Mammary epithelial cell (primary cell): ENCODE measurements at places on chromosomes 2 and 18. TPM values are rescaled to one million over a fixed set of nuclear protein-coding genes. Genes with fewer than 3 reads are reported as not detected.

Gene SPATA3
- total RNA-seq = not detected in 2 replicates

Gene GALNT5
- total RNA-seq = 17.1 and 33.7 TPM in 2 replicates

GRCh38 chr2:163528640-163529217, 207.1 kb downstream of the FIGN start:
- DNase-seq = no peak

DNA sequence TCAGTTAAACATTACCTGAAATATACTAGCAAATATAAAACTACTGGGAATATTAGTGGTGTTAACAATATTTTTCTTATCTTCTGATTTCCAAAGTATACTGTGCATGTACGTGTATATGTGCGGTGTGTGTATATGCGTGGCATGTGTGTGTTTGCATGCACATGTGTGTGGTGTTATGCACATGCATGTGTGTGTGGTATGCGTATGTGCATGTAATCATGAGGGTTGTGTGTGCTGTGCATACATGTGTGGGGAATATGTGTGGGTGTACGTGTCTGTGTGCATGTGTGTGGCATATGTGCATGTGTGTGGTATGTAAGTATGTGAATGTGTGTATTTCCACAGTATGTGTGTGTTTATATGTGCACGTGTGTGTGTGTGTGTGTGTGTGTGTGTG, 640.2 kb downstream of the TSN start:
- DNase-seq = no peak

- DNase-seq = no peak
These were observed 1048.8 kb downstream of the DPP10 start for GRCh38 chr2:115491186-115491793.

DNA sequence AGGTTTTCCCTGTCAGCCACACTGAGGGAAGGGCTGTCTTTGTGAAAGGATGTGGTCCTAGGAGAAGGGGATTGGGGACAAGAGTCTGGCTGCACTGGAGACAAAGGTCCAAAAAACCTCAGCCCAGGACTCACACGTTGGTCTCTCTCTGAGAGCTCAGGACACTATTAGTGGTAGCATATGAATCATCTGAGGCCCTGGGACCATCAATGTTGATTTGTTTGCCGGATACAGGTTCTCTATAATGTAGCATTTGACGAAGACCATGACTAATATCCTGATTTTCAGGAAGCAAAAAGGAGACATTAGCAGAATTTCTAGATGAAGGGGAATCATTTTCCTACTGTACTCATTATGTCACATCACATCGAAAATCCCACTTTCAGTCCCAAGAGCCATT, 22.2 kb upstream of the DNAH6 start:
- peak; percentile 25 for DNase-seq

DNA sequence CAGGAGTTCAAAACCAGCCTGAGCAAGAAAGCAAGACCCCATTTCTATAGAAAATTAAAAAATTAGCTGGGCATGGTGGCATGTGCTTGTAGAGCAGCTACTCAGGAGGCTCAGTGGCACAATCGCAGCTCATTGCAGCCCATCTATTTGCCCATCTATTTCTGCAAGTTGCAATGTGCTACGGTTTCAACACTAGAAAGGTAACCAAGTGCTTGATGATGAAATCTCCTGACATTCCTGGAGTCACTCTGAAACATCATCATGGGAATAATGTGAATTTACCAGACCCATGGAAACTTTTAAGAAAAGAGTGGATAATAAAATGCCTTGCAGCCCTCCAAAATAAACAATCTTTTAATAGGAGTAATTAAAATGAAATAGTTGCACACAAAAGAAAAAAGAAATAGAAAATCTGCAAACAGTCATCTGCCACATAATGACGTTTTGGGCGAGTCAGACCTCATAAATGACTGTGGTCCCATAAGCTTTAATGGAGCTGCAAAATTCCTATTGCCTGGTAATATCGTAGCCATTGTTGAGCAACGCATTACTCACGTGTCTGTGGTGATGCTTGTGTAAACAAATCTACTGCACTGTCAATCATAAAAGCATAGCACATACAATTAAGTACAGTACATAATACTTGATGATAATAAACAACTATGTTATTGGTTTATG, 46.6 kb upstream of the AMMECR1L start:
- DNase-seq = peak; percentile 90

- DNase-seq = no peak
These were observed 75.4 kb upstream of the ZEB2 start for GRCh38 chr2:144595279-144595678.

GRCh38 chr2:161421686-161422085, 5.6 kb downstream of the TBR1 start:
- no peak for DNase-seq
